ENCODE measurements at places on chromosomes 5 and 9. TPM values are rescaled to one million over a fixed set of nuclear protein-coding genes. Genes with fewer than 3 reads are reported as not detected.

The HTR1A gene
- total RNA-seq = not detected

The BSPRY gene
- total RNA-seq = 28.8 TPM

The OR1J2 gene
- total RNA-seq = not detected

DNA sequence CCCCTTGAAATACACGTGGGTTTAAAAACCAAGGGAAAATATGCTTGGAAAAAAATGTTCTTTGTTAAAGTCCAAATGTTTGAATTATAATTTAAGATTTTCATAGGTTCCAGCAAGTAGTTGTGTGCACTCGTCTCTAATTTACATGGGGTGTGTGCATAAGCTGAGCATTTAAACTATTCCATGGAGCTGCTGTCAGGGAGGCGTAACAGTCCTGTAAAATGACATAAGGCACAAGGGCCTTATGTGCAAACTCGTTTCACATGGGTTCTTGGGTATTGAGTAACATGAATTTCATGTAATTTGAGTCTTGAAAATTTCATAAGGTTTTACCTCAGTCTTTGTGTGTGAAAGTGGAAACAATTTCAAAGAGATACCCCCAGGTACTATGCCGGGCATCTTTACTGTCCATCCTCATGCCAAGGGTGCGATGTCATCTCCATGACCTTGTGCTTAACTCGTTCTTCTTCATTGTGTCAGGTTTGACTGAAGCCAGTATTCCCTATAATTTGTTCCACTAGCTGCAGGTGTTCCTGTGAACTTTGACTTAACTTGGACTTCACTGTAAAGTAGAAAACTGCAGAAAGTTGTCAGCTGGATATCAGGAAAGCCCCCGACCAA is 359.3 kb downstream of the SH3GL2 start:
- no peak overlapping the region for H3K4me3 ChIP-seq
- no peaks in the 10 kb centered on the region for H3K27me3 ChIP-seq
- DNase-seq = no peak
- no peaks in the 10 kb centered on the region for H3K4me1 ChIP-seq

- H3K4me3 ChIP-seq = no peak overlapping the region
- H3K4me1 ChIP-seq = no peaks in the 10 kb centered on the region
- no peak overlapping the region for H3K27ac ChIP-seq
- peak; percentile 37 for DNase-seq
- H3K27me3 ChIP-seq = no peaks in the 10 kb centered on the region
Observed at GRCh38 chr9:74838351-74838750, 49.4 kb downstream of the TRPM6 start.
